ENCODE measurements at places on chromosomes 6 and 20. TPM values are rescaled to one million over a fixed set of nuclear protein-coding genes. Genes with fewer than 3 reads are reported as not detected.

DNA sequence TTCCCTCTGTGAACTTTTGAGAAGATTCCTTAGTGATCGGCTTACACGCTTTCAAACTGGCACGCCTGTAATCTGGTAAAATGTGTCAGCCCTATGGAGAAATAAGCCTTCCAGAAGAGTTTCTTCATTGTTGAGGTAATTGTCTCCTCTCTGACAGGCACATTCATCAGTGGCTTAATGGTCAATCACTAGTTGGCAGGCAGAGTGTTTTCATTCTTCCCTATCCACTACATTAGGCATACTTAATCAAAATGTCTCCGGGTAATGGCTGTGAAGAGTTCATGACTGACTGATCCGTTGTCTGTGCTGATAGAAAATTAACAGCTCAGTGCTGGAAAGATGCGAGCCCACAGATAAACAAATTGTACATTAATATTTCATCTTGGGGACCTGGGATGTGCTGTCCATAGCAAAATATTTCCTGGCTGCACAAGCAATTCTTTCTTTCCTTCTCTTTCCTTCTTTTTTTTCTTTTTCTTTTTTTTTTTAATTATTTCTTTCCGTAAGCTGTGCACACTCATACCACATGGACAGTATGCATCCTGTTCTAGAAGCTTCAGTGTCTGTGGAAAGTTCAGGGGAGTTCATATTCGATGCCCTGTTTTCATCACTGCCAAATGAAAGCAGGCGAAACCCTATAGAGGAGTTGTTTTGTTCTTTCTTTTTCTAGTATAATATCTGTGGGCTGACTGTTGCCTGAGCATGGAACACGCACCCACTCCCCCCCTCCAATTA lies 31.4 kb downstream of the TSHZ2 start:
- no peak for DNase-seq
- H3K4me1 ChIP-seq = peaks cover 5% of the 10 kb centered on the region
- no peaks in the 10 kb centered on the region for H3K36me3 ChIP-seq
- H3K27ac ChIP-seq = no peak overlapping the region
- no peak overlapping the region for H3K4me3 ChIP-seq

GRCh38 chr6:74606582-74607071 lies 599.2 kb downstream of the COL12A1 start:
- no peak for DNase-seq
- H3K36me3 ChIP-seq = no peaks in the 10 kb centered on the region
- H3K4me1 ChIP-seq = no peaks in the 10 kb centered on the region
- no peak overlapping the region for H3K4me3 ChIP-seq
- H3K27me3 ChIP-seq = no peaks in the 10 kb centered on the region

DNA sequence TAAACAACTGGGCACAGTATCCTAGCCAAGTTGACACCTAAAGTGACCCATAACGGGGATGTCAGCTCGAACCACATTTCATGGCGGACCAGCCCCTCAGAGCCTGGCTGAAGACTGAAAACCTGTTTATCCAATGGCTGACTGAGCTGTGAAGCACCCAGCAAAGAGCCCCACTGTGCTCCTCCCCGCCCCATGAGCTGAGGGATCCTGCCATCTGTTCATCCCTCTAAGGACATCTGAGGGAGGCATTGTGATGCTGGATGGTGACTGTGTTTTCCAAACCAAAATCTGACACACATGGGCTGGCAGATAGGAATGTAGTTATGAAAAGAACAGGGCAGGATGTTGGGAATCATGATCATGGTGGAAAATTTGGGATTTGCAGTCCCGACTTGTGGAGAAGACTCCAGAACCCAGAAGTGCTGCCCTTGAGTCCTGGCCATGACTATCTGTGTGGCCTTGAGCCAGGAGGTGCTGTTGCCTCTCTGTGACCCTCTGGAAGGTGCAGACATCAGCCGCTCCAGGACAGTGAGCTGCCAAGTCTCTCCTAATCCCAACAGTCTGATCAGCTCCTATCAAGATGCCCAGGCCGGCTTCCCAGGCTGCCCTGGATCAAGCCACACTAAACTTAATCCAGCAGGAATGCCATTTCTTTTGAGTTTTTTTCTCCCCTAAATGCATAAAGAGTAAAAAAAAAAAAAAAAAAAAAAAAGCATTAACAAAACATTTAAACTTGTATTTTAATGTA lies 5.7 kb downstream of the EDN3 start:
- no peak for DNase-seq
- peaks cover 30% of the 10 kb centered on the region for H3K27me3 ChIP-seq
- no peak overlapping the region for H3K27ac ChIP-seq
- H3K4me3 ChIP-seq = no peak overlapping the region

DNA sequence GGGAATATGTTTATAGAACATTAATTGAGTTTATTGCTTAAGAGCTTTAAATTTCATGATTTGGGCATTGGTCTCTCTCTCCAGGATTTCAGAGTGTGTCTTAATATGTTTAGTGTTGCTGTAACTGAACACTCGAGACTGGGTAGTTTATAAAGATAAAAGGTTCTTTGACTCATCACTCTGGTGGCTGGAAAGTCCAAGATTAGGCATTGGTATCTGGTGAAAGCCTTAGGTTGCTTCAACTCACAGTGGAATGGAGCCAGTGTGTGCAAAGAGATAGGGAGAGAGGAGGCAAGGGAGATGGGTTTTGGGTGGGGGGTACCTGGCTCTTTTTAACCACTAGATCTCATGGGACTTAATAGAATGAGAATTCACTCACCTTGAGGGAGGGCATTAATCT lies 35.6 kb upstream of the DTNBP1 start:
- H3K27me3 ChIP-seq = peaks cover 26% of the 10 kb centered on the region
- H3K4me3 ChIP-seq = no peak overlapping the region
- H3K4me1 ChIP-seq = no peaks in the 10 kb centered on the region
- H3K36me3 ChIP-seq = peaks cover 2% of the 10 kb centered on the region

DNA sequence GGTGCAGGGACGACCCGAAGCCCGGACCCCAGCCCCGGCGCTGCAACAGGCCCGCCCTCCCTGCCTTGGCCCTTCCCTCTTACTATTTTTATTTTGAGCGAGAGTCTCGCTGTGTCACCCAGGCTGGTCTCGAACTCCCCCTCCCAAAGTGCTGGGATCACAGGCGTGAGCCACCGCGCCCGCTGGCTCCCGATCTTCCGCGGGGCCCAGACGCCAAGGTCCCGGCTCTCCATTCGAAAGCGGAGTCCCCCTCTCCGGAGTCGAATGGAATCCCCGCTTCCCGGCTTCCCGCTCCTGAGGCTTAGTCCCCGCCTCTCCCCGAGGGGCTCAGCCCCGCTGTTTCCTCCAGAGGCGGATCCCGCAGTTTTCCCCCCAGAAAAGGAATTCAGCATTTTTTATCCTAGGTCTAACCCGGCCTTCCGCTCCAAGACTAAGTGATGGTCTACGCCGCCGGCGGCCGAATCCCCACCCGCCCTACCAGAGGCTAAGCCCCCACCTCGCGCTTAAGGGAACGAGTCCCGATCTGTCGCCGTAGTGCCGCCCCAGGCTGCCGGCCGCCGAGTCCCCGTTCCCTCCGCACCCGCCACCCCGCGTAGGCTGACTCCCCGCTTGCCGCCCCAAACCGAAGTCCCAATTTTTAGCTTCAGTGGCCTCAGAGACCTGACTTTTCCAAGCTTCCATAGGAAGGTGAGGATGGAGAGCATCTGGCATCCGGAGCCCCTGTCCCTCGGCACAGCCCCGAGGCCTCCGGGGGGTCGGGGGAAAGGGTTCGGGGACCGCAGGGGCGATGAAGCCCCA lies 11.5 kb upstream of the TMC2 start:
- H3K36me3 ChIP-seq = no peaks in the 10 kb centered on the region
- peak; percentile 53 for DNase-seq
- H3K4me1 ChIP-seq = peaks cover 25% of the 10 kb centered on the region

DNA sequence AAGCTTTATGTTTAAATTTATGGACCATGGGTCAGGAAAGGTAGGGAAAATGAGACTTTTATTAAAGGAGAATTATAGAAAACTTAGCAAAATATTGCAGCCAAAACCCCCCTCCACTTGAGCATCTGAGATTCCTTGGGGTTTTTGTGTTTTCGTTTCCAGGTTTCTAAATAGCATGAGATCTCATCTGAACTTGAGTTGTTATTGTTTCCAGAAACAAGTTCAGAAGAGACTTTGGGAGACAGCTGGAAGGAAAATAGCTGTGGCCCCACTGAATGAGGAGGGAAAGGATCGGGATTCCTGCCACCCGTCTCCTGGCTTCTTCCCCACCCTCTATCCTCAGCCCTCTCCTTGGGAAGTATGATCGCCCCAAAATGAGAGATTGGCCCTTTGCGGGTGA lies 75.5 kb downstream of the TBC1D7 start:
- DNase-seq = no peak
- no peaks in the 10 kb centered on the region for H3K27me3 ChIP-seq
- no peak overlapping the region for H3K4me3 ChIP-seq
- H3K36me3 ChIP-seq = peaks cover 2% of the 10 kb centered on the region
- H3K4me1 ChIP-seq = peaks cover 2% of the 10 kb centered on the region

GRCh38 chr6:159821122-159821521 lies 21.0 kb downstream of the PNLDC1 start:
- H3K27ac ChIP-seq = no peak overlapping the region
- H3K27me3 ChIP-seq = no peaks in the 10 kb centered on the region
- no peak for DNase-seq
- H3K4me1 ChIP-seq = peaks cover 13% of the 10 kb centered on the region
- H3K36me3 ChIP-seq = no peaks in the 10 kb centered on the region
- no peak overlapping the region for H3K4me3 ChIP-seq

- H3K27me3 ChIP-seq = no peaks in the 10 kb centered on the region
- peaks cover 8% of the 10 kb centered on the region for H3K4me1 ChIP-seq
- H3K27ac ChIP-seq = no peak overlapping the region
Measured at GRCh38 chr6:150876598-150876997, 11.1 kb downstream of the MTHFD1L start.

DNA sequence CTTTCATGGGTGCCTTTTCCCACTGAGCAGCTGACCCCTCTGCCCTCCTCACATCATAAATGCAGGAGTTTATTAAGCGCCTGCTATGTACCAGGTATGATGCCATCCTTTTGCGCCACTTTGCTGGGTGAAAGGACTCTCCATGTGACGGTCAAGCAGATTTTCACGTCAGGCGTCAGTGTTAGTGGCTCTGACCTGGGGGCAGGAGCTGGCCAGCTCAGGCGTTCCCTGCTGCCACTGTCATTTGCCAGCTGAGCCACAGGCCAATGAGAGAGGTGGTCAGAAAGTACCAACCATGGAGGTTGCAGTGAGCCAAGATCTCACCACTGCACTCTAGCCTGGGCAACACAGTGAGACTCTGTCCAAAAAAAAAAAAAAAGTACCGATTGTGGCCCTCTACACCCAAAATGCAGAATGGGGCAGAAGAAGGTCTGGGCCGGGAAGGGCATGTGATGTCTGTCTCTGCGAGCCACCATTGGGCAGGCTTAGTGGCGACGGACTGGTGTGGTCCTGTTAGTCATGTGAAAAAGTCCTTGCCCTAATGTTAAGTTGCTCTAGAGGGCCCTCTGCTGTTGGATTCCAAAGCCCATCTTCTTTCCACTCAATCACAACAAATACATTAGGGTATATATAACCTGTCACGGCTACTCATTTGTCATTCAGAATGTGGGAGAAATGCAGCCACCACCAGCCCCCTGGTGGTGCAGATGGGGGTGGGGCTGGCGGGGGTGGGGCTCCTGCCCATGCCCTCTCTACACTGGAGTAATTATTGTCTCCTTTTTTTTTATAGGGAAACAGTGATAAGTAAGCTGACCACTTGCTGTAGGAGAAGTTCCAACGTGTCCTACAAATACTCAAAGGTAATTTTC lies 18.4 kb upstream of the SLC22A1 start:
- no peaks in the 10 kb centered on the region for H3K27me3 ChIP-seq
- peak; percentile 46 for DNase-seq
- H3K4me3 ChIP-seq = no peak overlapping the region
- peaks cover 35% of the 10 kb centered on the region for H3K36me3 ChIP-seq

GRCh38 chr6:61886608-61887259 lies 399.3 kb downstream of the KHDRBS2 start:
- DNase-seq = no peak
- H3K4me3 ChIP-seq = no peak overlapping the region
- H3K27ac ChIP-seq = no peak overlapping the region
- H3K27me3 ChIP-seq = no peaks in the 10 kb centered on the region
- no peaks in the 10 kb centered on the region for H3K36me3 ChIP-seq
- H3K4me1 ChIP-seq = no peaks in the 10 kb centered on the region

GRCh38 chr6:97347111-97347510 lies 64.1 kb upstream of the MMS22L start:
- H3K27ac ChIP-seq = no peak overlapping the region
- H3K36me3 ChIP-seq = no peaks in the 10 kb centered on the region
- H3K4me1 ChIP-seq = no peaks in the 10 kb centered on the region
- no peak overlapping the region for H3K4me3 ChIP-seq

GRCh38 chr6:142543606-142544005 lies 241.8 kb downstream of the ADGRG6 start:
- H3K27me3 ChIP-seq = peaks cover 6% of the 10 kb centered on the region
- no peak for DNase-seq
- no peaks in the 10 kb centered on the region for H3K36me3 ChIP-seq
- H3K27ac ChIP-seq = no peak overlapping the region

DNA sequence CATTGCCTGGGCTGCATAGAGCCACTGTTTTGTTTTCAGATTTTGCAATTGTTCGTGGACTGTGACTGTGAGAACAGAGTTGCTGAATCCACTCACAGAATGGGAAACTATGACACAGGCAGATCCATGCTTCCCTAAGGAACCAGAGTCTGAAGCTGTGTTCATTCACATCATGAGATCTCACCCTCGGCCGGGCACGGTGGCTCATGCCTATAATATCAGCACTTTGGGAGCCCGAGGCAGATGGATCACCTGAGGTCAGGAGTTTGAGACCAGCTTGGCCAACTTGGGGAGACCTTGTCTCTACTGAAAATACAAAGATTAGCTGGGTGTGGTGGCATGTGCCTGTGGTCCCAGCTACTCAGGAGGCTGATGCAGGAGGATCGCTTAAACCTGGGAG lies 139.2 kb upstream of the SALL4 start:
- H3K4me3 ChIP-seq = no peak overlapping the region
- H3K4me1 ChIP-seq = no peaks in the 10 kb centered on the region
- no peak for DNase-seq
- H3K27ac ChIP-seq = no peak overlapping the region
- H3K27me3 ChIP-seq = peaks cover under 1% of the 10 kb centered on the region

GRCh38 chr6:1737463-1738311 lies 128.0 kb downstream of the FOXC1 start:
- no peaks in the 10 kb centered on the region for H3K27me3 ChIP-seq
- no peaks in the 10 kb centered on the region for H3K4me1 ChIP-seq
- H3K27ac ChIP-seq = no peak overlapping the region
- no peak for DNase-seq

- H3K4me3 ChIP-seq = no peak overlapping the region
- no peaks in the 10 kb centered on the region for H3K36me3 ChIP-seq
Measured at GRCh38 chr20:20295621-20296498, 72.0 kb upstream of the INSM1 start.

The SLC35D3 gene
- not detected for total RNA-seq

The DLL1 gene
- 1.2 TPM for total RNA-seq

The PTCHD4 gene
- total RNA-seq = not detected

The MCHR2 gene
- not detected for total RNA-seq

The JPH2 gene
- total RNA-seq = not detected

The SIRPB1 gene
- 6.0 TPM for total RNA-seq

The CBLN4 gene
- not detected for total RNA-seq

The MROH8 gene
- total RNA-seq = 2.3 TPM

The RANBP9 gene
- 74.3 TPM for total RNA-seq
